ENCODE measurements at places on chromosomes 5 and 9.

DNA sequence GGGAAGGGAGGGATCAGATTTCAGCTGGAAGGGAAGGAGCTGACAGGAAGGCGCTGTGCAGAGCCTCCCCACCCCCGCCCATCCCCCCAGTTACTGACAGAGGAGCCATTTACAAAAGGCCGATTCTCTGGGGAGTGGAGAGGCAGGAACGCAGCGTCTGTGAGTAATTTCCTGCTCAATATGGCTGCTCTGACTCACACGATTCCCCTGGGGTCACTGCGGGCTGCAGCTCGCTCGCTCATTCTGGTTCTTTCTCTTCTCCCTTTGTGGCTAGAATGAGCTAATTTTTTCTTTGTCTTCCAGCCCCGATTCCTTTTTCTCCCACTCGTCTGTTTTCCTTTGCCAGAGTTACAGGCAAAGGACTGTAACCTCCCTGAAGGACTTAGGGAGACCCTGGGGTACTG is 28.8 kb downstream of the PTPA start:
- DNase-seq, result peak; percentile 97

DNA sequence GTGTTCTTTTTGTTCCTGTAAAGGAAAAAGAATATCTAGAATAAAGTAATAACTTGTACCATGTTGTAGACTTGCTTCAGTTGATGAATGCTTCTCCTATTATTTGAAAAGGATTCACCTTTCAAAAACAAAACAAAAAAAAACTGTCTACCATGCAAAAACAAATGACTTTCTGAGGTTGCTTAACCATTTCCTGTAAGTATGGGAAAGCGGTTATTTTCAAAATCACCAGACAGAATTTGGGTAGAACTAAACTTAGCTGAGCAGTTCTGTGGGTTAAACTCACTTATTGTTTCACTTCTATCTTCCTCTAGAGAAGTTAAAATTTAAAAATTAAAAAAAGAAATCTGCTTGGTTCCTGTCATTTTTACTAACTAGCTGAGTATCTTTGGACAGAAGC is 25.2 kb downstream of the LNPEP start:
- DNase-seq, result no peak

- no peak for DNase-seq
Observed at GRCh38 chr5:81768935-81769452, 18.1 kb upstream of the SSBP2 start.

DNA sequence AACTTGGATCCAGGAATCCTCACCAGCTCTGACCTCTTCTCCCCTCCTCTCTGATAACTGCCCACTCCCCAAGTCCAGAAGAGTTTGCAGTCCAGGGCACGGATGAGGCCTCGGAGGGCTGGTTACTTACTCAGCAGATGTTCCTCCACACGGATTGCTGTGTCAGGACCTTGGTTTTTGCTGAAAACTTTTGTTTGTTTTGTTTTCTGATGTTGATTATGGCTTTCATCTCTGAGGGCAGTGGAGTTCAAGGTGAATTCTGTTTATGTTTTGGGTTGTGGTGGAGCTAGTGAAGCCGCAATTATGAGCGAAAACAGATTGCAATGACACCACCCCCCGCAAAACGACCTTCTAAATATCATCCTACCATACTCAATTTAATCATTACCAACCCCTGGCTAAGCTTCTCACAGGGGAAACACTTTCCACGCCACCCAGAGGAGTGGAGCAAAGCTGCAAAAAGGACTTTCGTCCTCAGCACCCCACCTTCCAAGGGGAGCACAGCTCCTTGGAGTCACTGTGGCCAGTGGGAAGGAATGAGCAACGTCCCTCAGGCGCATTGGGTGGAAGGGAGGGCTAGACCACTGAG is 92.7 kb upstream of the SAP30L start:
- DNase-seq, result no peak

- no peak for DNase-seq
Observed at GRCh38 chr5:139458580-139459407, 3.7 kb downstream of the ECSCR start.

GRCh38 chr5:179558932-179559283 is 8.6 kb downstream of the RUFY1 start:
- no peak for DNase-seq

DNA sequence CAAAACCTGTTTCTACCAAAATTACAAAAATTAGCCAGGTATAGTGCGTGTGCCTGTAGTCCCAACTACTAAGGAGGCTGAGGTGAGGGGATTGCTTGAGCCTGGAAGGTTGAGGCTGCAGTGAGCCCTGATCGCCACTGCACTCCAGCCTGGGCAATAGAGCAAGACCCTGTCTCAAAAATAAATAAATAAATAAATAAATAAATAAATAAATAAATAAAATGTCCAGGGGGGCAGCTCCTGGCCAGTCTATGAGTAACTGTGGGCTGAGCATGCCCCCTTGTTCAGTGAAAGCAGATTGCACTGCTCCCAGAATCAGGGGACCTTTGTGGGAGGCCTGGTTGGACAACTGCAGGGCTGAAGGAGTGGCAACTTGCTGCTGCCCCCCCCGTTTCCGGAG is 62.7 kb downstream of the PDE6A start:
- DNase-seq, result no peak

DNA sequence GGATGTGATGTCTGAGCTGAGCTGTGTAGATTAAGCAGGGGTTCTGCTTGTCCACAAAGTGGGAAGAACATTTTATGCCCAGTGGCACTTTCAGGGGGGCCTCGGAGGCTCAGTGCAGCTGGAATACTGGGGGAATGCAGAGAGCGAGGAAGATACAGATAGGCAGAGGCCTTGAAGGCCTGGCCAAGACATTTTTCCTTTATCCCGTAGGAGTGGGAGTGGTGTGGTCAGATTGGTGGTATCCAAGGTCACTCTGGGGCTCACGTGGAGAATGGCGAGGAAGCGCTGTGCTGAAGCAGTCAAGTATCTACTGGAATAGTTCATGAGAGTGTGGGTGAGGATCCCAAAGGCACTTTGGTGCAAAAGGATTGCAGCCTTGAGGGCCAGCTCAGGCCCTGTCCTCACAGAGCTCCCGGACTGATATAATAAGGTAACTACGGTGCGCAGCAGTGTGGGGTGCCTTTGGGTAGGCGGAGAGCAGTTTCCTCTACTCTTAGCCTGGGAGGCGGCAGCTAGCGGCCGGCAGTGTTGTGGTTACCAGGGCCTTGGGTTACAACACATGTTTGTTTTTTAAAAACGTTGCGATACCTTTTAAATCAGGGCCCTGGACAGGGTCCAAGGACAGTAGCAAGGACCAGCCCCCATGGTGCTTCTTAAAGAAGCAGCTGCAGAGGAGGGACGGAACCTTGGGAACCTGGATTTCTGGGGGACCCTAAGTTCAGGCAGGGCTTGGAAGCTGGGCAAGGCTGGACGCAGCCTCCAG is 10.8 kb upstream of the CCDC69 start:
- peak; percentile 88 for DNase-seq

DNA sequence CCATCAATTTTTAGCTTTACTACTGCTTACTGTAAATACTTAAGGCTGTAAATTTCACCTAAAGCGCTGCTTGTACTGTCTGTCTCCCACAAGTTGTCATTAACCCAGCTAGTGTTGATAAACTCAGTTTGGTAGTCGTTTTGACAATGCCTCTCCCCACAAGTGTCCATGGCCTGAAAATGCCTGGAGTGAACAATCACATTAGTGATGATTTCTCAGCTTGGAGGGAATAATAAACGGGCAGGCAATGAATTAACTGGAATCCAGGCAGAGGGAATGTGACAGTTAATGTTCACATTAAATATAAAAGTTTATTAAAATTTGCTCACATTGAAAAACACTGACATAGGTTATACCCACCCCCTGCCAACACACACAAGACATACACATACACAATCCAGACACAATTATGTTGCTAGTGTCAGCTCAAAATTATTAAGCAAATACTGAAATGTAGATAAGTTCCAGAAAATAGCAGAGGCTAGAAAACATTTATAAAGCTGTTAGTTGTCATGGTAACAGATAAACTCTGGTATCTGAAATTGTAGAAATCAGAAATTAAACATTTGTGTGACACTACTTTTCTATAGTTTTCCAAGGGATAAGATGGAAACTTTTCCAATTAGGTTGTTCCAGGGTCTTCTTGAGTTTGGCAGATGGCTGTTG is 341.9 kb downstream of the DIRAS2 start:
- no peak for DNase-seq

GRCh38 chr9:98021306-98022040 is 35.1 kb upstream of the NANS start:
- no peak for DNase-seq

DNA sequence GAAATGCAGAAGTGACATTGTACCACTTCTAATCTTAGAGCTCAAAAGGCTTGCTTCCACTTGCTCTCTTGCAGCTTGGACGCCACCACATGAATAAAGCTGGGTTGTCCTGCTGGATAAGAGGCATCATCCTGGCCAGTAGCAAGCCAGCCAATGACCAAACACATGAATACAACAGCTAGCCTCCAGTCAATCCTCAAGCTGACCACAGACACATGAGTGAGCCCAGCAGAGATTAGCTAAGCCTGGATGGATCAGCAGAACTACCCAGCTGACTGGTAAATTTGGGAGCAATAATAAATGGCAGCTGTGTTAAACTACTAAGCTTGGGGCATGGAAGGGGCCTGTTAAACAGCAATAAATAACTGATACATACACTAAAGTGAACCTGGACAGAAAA is 121.1 kb upstream of the SLC12A2 start:
- no peak for DNase-seq

- no peak for DNase-seq
Observed at GRCh38 chr5:163387589-163388343, 49.6 kb upstream of the CCNG1 start.

GRCh38 chr5:176743868-176744583 is 66.3 kb upstream of the UNC5A start:
- DNase-seq, result peak; percentile 59

DNA sequence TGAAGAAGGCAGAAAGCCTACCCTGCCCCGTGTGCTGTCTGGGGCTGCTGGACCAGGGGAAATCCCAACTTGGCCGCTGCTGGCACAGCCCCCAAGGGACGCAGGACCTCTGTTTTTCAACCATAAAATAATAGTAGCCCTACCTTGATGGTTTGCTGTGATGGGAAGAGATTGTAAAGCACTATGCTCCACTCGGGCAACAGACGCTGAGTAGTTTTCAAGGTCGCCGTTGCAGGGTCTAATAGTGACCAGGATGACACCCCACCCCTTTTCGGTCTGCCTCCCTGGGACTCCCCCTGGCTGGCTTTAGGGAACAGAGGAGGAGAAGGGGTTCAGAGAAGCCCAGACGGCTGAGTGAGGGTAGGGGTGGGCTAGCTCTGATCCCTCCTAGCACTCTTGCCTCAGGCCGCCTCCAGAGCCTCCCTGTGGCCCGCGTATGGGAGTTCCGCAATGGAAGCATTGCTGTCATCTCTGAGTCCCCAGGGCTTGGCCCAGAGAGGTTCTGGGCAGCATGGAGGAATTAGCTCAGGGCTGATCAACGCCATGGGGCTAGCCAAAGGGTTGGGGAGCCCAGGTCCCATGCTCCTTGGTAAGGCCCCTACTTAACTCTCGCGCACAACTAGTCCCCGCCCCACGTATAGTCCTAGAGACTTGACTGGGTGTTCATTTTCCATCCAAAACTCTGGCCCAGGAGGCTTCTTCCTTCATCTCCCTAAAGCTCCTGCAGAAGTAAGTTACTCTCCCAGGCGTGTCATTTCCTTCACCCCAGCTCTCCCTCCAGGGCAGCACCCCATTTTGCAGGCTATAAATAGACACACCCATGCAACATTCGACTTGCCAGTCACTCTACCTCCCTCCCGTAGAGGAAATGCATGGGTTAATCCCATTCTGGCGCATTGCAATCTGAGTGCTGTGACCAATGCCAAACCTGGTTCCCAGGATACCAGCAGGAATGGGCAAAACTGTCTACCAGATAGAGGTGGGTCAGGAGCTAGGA is 1.1 kb upstream of the IRF1 start:
- DNase-seq, result peak; percentile 81

DNA sequence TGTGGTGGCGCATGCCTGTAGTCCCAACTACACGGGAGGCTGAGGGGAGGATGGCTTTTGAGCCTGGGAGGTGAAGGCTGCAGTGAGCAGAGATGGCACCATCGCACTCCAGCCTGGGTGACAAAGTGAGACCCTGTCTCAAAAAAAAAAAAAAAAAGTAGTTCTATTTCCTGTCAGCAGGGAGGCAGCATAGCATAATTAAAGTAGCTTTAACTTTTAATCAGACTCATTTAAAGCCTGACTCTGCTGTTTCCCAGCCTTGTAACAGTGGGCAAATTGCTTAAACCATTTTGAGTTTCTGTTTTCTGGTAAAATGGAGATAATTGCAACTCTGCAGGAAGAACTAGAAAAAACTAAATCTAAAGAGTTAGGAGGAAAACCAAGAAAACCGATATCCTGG is 31.2 kb downstream of the CNOT6 start:
- DNase-seq, result no peak

- DNase-seq, result no peak
Observed at GRCh38 chr9:112898872-112899311, 8.2 kb upstream of the SLC46A2 start.

DNA sequence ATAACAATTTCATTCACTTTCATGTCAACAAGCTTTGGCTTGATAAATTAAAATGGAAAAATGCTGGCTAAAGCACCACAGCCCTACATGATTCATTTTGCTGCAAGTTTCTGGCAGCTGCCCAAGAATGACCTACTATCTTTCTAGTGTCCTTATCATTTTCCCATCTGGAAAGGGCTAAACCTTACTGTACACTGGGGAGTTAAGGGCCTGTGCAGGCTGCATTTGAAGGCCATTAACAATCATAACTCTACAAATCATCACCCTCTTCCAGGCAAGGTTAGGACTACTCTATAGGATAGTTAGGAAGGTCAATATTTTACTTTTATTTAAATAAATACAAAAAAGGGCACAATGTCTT is 579.7 kb upstream of the ZNF608 start:
- DNase-seq, result no peak

GRCh38 chr5:44275908-44276307 is 113.3 kb downstream of the FGF10 start:
- DNase-seq, result no peak

- DNase-seq, result peak; percentile 25
Observed at GRCh38 chr9:138040446-138041430, 163.2 kb downstream of the CACNA1B start.

DNA sequence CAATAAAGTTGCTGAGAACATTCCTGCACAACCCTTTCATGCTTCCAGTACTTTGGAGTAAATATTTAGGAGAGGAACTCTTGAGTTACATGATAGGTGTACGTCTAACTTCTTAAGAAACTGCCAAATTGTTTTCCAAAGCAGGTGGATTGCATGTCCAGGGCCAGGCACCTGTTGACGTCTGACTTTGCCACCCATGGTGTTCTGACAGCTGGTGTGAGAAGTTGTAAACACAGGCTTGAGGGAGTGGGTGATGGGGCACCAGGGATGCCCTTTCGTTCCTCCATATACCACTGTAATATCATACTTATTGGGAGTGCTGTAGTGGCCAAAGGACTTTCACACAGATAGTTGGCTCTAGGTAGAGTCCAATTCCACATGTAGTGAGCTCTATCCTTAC is 352.1 kb downstream of the GADD45G start:
- DNase-seq, result no peak

DNA sequence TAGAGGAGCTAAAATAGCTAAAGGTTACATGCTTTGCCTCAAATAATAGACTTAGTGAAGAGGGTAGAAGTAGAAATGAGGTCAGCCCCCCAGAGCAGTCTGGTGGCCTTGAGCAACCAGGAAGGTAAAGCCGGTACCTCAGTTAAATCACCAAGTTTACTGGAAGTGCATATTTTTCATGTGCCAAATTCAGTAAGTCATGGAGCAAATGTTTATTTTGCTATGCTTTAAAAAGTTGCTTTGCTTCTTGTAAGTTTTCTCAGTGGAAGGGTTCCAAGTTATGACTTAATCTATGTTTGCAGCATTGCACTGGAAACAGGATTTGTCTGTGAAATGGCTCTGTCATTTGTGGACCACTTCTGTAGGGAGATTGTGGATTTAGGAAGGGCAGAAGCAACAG is 256.7 kb downstream of the ARRDC3 start:
- no peak for DNase-seq
